ENCODE measurements at places on chromosomes 12 and 14.

DNA sequence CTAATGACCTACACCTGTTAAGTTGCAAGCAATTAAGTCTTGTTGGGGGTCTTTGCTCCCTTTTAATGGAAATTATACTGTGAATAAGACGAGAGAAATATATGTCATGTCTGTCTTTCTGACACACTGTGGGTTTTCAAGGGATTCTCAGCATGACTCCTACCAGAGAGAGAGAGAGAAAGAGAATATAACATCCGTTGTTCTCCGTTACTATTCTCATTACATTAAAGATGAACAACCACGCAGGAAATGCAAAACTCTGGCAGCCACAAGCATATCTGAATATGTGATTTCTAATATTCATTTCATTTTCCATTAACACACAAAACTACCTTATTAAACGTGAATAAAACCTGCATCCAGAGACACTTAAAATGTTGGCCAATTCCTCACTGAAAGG lies 67.3 kb upstream of the EGLN3 start:
- no peak for DNase-seq

- no peak for DNase-seq
Measured at GRCh38 chr12:54000116-54001114, at the start of gene HOXC9. Gene HOXC9 (plus strand): TSS chr12:54000161. CDS start chr12:54000189, 28 bp downstream.

DNA sequence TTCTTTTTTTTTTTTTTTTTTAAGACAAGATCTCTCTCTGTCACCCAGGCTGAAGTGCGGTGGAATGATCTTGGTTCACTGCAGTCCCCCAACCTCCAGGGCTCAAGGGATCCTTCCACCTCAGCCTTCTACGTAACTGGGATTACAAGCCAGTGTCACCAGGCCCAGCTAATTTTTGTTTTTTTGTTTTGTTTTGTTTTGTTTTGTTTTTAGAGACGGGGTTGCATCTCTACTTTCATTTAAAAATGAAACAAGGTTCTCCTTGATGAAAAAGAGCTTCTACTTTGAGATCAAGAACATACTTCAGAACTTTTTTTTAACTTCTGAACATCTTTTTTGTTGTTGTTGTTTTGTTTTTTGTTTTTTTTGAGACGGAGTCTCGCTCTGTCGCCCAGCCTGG lies 121.7 kb upstream of the PRB2 start:
- no peak for DNase-seq

DNA sequence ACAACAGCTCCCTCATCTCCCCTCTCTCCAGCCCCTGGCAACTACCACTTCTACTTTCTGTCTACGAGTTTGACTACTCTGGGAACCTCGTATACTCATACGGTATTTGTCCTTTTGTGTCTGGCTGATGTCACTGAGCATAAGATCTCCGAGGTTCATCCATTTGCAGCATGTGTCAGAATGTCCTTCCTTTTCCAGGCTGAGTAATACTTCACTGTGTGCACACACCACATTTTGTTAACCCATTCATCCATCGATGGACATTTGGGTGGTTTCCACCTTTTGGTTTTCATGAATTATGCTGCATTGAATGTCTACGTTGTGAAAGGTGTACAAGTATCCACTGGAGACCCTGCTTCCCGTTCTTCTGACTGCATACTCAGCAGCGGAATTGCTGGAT lies 24.1 kb upstream of the DLK1 start:
- no peak for DNase-seq

- no peak for DNase-seq
Measured at GRCh38 chr12:14946162-14946561, 7.8 kb upstream of the ERP27 start.

DNA sequence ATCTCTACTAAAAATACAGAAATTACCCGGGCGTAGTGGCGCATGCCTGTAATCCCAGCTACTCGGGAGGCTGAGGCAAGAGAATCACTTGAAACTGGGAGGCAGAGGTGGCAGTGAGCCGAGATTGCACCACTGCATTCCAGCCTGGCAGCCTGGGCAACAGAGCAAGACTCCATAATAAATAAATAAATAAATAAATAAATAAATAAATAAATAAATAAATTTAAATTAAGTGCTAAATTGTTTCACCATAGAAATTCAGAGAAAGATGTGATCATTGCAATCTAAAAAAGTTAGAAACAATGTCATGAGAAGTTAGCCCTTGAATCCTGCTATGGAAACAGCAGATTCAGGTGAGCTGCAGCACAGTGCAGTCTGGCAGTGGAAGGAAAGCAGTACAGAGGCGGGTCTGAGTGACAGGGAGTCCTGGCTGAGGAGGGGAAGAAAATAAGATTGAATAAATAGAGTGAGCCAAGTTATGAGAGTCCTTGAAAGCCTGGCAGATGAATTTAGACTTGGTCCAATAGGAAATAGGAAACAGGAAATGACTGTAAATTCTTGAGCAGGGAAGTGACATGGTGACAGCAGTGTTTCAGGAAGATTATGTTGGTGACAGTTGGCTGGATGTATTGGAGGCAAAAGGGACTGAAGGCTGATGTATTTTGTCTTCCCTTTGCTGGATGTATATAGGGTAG lies 241.5 kb downstream of the GXYLT1 start:
- DNase-seq, result no peak

- DNase-seq, result no peak
Measured at GRCh38 chr12:46617167-46617566, 208.6 kb downstream of the SLC38A4 start.

DNA sequence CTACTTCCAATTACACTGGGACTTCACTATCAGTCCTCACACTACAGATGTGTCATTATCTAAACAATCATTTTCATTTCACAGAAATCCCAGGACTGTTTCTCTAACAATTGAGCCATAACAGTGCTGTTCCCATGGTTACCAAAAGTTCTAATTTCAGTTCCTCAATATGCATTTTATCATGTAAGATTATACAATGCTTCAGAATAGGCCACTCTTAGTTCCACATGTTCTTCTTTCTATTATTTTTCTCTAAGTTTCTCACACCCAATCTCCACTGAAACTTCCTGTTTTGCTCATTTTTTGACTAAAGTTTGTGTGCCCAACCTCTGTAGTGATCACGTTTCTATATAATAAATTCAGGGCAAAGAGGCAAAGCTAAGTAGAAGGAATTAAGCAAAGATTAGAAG lies 185.8 kb downstream of the DUSP6 start:
- no peak for DNase-seq

DNA sequence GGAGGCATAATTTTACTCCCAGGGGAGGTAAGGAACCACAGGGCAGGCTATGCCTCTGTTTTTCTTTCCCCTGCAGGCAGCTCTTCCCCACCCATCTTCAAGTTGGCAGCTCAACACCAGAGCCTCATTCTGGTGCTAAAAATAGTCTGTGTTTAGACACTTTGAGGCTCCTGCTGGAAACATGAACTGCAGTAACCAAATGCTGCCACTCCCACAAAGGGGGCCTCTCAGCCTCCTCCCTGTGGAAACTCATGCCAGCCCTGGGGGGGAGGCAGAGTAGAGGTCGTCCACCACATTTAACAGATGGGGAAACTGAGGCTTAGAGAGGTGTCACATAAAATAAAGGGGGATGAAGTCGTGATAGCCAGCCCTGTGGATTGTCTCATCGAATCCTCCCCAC lies 61.4 kb downstream of the WSCD2 start:
- DNase-seq, result no peak

- DNase-seq, result no peak
Measured at GRCh38 chr14:95165517-95165916, 8.2 kb upstream of the DICER1 start.

DNA sequence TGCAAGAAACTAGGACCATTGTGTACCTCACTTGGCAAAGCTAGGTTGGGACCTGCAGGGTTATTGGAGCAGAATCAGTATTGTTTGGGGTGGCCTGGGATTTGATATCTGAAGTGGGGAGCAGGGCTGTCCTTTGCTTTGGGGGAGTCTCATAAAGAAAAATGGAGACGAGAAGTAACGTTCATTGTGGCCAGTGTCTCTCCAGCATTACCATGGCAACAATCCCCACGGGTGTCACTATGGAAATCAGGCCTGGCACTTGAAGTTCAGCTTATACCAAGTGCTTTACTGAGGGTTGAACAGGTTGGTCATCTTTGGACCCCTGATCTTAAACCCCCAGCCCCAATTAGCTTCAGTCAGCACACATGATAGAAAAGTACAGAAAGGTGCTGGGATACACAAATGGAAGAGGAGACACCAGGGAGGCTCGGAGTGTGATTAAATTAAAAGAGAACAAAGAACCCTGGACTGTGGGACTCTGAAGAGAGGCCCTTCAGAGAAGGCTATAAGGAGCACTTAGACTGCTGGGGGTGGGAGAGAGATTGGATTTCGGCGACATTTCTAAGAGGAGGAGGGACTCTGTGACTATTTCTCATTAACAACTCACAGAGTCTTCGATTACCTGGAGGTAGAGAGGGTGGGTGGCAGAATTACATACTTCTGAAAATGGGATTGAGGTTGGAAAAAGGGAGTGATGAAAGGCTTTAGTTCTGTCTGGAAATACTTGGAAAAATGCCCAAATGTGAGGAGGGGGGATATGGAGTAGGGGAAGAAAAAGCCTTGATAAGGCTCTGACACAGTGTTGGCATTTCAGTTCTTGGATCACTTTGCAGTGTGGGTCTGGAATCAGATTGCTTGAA lies 3.7 kb downstream of the KIF5A start:
- DNase-seq, result no peak

GRCh38 chr14:89957791-89958190 lies 2.1 kb downstream of the TDP1 start:
- DNase-seq, result no peak

- DNase-seq, result no peak
Measured at GRCh38 chr12:59763835-59764234, 168.0 kb downstream of the SLC16A7 start.

GRCh38 chr12:12979731-12980259 lies 20.3 kb downstream of the HEBP1 start:
- no peak for DNase-seq

GRCh38 chr14:103504991-103505565 lies 17.6 kb downstream of the CKB start:
- DNase-seq, result no peak

- no peak for DNase-seq
Measured at GRCh38 chr12:20885116-20885515, 74.6 kb downstream of the SLCO1B3 start.

- no peak for DNase-seq
Measured at GRCh38 chr12:41486718-41487117, 298.6 kb downstream of the PDZRN4 start.

DNA sequence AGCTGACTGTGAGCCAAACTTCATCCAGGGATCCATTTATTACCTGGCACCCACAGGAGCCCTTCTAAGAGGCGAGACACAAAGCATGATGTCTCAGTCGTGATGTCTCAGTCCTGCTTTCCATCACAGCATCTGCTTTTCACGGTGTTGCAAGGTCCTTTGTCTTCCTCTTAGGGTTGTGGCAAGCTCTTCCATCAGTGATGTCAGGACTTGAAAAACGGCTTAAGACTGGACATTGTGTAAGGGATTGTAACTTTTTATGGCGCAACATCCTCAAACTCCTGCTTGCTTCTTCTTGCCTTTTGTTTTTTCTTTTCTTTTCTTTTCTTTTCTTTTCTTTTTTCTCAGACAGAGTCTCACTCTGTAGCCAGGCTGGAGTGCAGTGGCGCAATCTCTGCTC lies 586.5 kb upstream of the TMEM132C start:
- DNase-seq, result no peak

DNA sequence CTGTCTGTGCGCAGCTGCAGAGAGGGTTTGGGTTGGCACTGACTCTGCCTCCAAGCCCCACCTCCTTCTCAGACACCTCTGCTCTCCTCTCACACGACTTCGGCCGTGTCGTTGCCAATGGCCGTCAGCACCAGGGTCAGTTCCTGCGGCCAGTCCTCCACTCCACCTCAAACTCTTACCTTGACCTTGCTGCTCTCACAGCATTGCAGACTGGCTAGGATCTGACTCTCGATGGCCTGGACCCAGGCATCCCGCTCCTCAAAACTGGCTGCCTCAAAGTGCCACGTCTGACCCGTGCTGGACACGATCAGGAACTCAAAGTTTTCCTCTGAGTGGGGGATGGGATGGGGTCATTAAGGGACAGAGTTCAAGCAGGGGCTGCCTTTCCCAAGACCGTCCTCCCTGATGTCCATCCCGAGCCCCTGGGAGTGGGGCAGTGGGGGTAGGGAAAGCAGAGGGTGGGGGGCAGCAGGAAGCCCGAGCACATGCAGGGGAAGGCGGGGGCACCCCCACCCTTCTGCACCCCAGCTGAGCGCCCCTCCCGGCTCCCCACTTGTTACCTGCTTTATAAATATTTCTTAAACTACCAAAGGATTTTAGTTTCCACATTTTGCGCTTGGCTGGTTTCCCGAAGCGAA lies 10.7 kb downstream of the AGAP2 start:
- DNase-seq, result no peak

- DNase-seq, result no peak
Measured at GRCh38 chr12:100101000-100101399, 41.7 kb downstream of the BLTP3B start.

DNA sequence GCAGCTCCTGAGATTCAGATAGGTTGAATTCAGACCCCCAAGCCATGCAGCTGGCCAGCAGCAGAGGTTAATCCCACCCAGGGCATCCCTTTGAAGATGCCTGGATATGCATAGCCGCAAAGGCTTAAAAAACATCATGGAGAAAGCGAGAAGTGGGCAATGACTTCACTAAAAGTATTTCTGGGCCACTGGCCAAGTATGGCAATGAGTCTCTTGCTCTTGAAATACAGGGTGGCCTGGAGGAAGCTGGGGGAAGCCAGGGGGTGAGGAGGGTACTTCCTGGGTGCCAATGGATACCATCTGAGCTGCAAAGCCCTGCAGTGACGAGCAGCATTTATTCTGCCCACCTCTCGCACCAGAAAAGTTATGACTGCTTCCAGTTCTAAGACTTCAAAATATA lies 539.3 kb upstream of the TBX3 start:
- DNase-seq, result no peak

DNA sequence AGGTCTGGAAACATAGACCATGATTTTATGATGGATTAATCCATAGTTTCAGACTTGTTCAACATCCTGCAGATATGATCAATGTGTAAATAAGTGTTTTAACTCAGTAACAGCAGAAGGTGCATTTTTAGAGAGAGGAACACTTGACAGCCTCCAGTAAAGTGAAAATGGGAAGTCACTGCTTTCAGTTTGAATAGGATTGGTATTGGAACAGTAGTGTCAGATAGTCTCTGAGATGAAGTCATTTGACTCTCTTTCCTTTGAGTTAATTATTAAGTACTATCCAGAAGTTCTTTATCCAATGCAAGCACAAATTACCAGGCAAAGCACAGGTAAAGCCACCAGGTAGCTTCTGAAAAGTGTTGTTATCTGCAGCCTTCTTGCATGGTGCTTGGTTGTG lies 14.5 kb upstream of the NAV3 start:
- DNase-seq, result no peak
